HTR-8/SVneo (cell line): ENCODE measurements at places on chromosomes 12 and 14.
A peak's percentile ranks its signal among the peaks of the same experiment; 100 is the strongest.

- no peak for DNase-seq
These were observed 20.4 kb downstream of the BATF start for GRCh38 chr14:75542588-75543091.

DNA sequence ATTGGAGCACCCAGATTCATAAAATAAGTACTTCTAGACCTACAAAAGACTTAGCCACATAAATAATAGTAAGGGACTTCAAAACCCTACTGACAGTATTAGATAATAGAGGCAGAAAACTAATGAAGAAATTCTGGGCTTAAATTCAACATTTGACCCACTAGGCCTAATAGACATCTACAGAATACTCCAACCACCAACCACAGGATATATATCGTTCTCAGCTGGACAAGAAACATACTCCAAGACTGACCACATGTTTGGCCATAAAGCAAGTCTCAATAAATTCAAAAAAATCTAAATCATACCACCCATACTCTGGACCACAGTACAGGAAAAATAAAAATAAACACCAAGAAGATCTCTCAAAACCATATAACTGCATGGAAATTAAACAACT lies 113.8 kb upstream of the CCDC175 start:
- no peak for DNase-seq

DNA sequence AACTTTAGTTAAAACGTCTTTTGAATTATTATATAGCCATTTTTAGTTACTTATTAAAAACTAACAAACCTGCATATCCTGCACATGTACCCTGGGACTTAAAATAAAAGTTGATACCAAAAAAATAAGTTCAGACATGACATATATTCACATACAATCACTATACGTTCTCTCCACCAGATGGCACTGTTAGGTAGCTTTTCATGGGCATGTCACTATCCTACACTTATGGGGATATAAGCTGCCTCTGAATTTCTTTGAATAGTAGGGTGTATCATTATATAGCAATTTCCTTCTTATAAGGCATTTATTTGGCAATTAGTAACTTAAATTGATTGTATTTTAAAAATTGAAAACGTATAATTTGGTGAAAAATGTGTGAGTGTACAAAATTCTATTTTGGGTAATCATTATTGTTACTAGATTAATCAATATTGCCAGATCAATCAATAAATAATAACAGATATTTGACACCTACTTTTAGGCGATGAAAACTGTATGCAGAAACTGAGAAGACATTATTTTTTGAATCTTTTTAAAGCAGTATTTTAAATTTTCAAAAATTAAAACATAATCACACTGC lies 31.8 kb upstream of the OR10A7 start:
- peak; percentile 38 for DNase-seq

GRCh38 chr12:4809449-4810218 lies 89.4 kb downstream of the GALNT8 start:
- no peak for DNase-seq

DNA sequence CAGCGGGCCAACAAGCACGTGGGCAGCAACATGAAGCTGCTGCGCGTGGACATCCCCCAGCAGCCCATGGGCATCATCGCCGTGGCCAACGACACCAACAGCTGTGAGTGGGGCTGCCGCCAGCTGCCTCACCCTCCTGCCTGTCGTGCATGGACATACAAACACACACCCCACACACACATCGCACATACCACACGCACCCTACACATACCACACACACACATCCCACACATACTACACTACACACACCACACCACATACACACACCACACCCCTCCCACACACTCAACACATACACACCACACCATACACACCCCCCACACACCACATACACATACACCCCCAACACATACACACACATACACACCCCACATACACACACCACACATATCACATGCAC lies 25.2 kb upstream of the NXPH4 start:
- no peak for DNase-seq

GRCh38 chr14:76918782-76919394 lies 92.7 kb downstream of the LRRC74A start:
- DNase-seq: peak; percentile 99

DNA sequence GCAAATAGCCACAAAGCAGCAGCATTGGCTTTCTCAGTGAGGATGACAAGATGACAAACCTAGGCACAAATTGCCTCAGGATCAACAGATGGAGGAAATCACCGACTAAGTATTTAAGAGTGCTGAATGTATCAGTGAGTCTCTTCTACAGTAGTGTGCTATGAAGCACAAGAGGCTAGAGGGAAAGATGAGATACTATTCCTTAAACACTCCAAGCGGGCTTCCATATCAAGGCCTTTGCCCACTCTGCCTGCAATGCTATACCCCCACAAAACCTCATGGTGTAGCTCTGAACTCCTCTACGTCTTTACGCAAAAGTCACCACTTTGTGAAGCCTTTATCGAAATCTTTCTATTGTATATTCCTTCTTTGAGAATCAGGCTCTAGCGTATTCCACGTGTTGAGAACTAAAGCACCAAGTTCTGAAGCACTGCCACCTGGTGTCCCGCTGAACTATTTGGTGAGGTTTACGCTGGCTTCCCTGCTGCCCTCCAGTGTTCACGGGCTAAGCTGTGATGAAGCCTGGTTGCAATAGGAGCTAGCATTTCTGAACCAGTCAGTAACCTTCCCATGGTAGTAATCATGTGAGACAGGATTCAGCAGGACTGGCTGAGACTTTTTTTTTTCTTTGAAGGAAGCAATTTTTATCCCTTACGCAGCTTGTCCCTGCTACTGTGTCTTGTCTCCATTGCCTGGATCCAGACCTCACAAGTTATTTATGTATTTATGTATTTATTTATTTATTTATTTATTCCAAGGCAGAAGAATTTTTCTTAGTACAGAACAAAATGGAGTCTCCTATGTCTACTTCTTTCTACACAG lies 426.5 kb upstream of the OR4E1 start:
- no peak for DNase-seq

DNA sequence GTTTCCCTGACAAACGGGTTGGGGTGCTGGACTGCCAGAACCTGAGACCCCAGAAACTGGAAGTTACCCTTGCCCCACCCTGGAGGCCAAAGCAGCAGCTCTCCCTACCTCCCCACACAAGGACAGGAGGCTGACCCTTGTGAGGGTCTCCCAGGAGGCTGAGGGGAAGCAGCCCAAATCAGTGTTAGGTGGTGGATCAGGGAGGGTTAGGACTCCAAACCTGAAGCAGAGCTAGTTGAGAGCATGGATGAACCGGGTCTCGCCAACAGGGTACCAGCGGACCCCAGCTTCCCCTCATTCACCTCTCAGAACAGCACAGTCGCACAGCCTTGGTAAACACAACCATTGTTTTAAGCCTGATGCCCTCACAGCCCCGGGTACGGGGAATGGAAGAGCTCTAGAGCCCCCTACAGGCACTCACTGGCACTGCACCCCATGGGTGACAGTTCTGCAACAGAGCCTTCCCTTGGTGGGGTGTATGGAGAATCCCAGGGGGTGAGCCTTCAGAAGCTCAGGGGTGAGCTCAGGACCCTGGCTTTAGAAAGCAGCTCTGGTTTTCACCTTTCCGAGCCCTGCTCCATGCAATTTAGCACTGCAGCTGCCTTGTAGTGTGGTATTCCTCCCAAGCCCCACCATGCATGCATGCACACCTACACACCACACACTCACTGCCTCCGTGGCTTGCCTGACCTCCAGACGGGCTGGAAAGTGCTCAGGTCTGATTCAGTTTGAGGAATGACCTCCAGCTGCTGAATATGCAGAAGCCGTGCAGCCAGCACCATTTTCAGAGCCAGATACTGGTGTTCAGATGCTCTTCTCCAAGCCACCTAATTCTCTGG lies 11.2 kb downstream of the ESRRB start:
- peak; percentile 99 for DNase-seq

GRCh38 chr12:113477171-113477841 lies 5.6 kb upstream of the LHX5 start:
- DNase-seq: no peak

DNA sequence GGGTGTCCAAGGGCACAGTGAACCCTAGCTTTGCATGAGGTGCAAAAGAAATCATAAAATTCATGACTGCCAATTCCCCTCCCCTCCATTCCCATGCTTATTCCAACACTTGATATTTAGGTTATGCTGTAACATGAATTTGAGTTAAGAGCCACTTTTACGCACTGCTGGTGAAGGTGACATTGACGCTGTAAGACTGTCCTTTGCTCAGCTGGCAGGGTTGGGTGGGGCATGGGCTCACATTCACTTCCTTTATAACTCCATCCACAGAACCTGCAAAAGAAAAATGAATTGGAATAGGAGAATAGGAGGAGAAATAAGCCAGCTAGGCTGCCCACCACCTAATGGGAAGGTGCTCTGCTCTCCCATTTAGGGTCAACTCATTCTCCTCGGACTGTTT lies 6.9 kb downstream of the NPC2 start:
- no peak for DNase-seq

DNA sequence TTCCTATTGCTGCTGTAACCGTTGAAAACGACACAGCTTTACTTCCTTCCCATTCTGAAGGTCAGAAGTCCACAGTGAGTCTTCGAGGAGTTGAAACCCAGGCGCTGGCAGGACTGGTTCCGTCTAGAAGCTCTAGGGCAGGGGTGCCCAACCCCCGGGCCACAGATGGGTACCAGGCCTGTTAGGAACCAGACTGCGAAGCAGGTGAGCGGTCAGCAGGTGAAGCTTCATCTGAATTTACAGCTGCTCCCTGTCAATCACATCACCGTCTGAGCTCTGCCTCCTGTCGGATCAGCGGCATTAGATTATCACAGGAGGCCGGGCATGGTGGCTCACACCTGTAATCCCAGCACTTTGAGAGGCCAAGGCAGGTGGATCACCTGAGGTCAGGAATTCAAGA lies 12.6 kb upstream of the SFSWAP start:
- DNase-seq: no peak

- no peak for DNase-seq
These were observed 31.5 kb downstream of the SCN8A start for GRCh38 chr12:51622564-51622963.

GRCh38 chr12:27012982-27013255 lies 1.3 kb downstream of the TM7SF3 start:
- DNase-seq: no peak

- peak; percentile 26 for DNase-seq
These were observed at the start of gene LRRC9 for GRCh38 chr14:59919570-59920377. TSS of gene LRRC9 (plus strand) at chr14:59920144.

DNA sequence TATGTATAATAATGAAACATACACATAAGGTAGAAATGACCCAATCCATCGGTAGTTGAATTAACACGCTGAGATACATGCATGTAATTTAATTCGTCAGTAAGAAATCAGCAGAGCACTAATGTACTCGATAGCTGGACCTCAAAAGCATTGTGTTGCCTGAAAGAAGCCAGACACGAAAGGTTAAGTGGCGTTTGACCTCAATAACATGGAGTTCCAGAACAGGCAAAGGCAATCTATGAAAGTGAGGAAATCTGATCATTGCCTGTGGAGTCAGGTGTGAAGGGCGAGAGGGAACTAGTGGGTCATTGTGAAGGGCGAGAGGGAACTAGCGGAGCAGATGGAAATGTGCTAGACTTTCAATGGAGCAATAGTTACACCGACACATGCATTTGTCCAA lies 970.4 kb upstream of the TMEM132C start:
- DNase-seq: no peak

DNA sequence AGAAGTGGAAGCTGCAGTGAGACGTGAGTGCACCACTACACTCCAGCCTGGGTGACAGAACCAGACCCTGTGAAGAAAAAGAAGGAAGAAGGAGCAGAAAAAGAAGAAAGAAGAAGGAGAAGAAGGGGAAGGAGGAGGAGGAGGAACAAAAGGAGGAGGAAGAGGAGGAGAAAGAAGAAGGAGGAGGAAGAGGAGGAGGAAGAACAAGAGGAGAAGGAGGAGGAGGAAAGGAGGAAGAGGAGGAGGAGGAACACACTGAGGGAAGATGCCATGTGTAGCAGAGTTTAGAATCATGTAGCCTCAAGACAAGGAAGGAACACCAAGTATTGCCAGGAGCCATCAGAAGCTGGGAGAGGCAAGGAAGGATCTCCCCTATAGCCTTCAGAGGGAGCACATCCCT lies 241.5 kb downstream of the KSR2 start:
- DNase-seq: no peak
